ENCODE measurements at places on chromosomes 1 and 21.

DNA sequence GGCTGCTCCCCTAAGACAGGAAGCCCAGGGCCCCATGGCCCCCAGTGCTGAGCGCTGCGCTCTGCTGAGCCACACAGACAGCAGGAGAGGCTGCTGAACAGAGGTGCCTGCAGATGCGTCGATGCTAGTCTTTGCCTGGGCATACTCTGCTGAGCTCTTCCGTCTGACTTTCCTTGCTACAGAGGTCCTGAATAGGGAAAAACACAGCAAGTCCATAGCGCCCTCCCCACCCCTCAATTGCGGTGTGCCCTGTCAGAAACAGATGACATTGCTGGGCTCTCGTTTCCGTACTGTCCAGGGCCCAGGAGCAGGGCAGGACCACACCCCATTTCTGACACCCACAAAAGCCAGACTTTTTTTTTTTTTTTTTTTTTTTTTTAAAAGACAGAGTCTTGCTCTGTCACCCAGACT lies 252.5 kb downstream of the SDCCAG8 start:
- no peak for DNase-seq

GRCh38 chr21:43956670-43957035 lies 55.5 kb upstream of the TRAPPC10 start:
- DNase-seq: no peak

DNA sequence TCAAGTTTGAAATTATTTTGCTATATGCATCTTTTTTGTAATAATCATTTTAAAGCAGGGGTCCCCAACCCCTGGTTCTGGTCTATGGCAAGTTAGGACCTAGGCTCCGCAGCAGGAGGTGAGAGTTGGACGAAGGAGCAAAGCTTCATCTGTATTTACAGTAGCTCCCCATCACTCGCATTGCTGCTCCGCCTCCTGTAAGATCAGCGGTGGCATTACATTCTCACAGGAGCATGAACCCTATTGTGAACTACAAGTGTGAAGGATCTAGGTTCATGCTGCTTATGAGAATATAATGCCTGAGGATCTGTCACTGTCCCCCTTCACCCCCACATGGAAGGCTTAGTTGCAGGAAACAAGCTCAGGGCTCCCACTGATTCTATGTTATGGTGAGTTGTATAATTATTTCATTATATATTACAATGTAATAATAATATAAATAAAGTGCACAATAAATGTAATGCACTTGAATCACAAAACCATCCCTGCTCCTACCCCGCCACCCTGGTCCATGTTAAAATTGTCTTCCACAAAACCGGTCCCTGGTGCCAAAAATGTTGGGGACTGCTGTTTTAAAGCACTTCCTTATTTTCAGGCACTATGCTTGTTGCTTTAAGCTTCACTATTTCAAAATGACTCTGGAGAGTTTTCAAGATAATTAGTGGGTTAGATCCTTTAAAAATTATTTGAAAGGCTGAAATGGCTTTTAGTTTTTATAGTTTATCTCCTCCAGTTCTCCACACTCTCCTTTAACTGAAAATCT lies 74.8 kb downstream of the PLA2G4A start:
- no peak for DNase-seq

- no peak for DNase-seq
Measured at GRCh38 chr1:186122837-186123236, 252.2 kb downstream of the TPR start.

DNA sequence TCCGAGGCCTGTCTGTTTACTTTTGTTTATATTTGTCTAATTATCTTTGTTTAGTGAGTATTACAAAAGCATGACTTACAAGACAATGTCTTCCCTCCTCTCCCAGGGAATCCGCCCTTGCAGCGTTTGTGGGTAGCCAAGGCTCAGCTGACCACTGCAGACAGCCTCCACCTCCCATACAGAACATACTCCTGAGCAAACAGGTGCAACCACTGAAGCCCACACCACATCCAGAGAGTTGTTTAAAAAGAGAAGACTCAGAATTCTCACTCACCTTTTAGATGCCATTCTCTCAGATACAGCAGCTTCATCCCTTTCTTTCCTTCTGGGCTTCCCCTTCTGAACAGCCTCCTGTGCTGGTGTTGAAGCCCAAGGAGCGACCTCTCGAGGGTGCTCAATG lies 103.5 kb upstream of the TMPRSS2 start:
- no peak for DNase-seq

GRCh38 chr1:30526652-30527345 lies 196.6 kb downstream of the MATN1 start:
- no peak for DNase-seq
